ENCODE measurements at places on chromosomes 4 and X.

- peak; percentile 50 for DNase-seq
These were observed 8.3 kb upstream of the SASH3 start for GRCh38 chrX:129771266-129771995.

GRCh38 chr4:152976212-152976761 lies 40.2 kb downstream of the FHDC1 start:
- no peak for DNase-seq

- DNase-seq = no peak
These were observed 34.8 kb downstream of the DOCK11 start for GRCh38 chrX:118530219-118530911.

GRCh38 chr4:137502339-137503129 lies 29.8 kb downstream of the PCDH18 start:
- DNase-seq = no peak

All from activated naive CD4-positive, alpha-beta T cell treated with anti-CD3 and anti-CD28 coated beads, Interleukin-2, amount 50 U/mL, for 72 hours (primary cell).